Memory B cell (primary cell): ENCODE measurements at places on chromosomes 5 and 9.

- no peak for DNase-seq
These were observed 17.9 kb upstream of the RAB14 start for GRCh38 chr9:121219530-121219929.

DNA sequence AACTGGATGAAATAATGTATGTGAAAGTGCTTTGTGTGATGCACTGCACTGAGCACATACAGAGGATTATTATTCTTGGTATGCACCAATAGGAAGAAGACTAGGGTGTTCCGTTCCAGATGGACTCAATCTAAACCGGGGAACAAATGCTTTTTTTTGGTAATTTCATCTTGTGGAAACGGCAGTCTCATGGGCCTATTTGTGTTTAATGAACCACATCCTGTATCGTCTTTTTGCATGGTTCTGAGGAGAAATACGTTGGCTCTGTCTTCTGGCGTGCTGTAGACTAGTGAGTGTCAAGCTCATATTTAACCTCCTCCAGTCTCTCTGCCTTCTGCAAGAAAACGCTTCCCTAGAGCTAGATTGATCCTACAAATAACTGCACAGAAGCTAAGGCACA, 30.0 kb downstream of the TRIM32 start:
- DNase-seq = no peak

DNA sequence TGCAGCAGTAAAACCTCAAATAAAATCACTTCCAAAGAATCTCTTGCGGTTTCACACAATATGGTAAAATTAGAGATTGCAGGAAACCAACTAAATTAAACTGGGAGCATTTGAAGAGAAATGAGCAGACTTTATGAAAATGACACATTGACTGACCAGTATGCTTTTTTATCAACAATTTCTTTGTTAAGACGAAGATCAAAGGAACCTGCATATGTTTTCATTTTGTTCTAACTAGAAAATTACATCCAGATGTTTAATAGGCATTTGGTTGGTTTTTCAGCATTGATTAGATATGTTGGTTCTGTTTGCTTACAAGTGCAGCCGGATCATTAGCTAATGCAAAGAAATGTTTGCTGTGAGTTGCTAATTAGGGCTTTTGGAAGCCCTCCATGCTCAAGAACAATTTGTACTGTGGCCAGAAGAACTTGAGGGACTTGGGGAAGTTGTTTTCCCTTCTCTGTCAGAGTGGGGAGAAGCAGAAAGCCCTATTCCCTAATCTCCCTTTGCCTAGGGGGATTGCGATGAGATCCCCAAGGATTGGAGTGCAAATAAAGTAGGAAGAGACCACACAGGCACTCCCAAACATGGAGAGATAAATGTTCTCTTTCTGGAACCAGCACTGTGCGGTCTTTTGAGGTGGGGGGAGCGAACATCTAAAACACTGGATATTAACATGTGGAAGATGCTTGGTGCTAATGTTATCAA, 4.5 kb upstream of the TLE1 start:
- DNase-seq = no peak

DNA sequence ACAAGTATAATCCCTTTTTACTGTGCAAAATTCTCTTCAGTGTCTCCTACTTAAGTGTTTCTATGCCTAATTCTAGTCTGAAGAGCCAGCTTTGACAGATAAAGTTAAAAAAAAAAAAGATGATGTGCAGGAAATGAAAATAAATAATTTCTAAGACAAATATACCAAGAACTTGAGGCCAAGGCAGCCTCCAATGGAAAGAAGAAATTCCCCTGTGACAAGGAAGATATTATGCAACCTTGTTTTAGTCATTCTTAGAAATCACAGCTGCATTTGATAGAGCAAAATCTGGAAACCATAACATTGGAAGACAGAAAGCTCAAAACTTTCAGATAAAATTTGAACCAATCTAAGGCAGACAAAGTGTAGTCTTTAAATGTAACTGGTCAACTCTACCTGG, 375.9 kb upstream of the TLE4 start:
- DNase-seq = no peak

DNA sequence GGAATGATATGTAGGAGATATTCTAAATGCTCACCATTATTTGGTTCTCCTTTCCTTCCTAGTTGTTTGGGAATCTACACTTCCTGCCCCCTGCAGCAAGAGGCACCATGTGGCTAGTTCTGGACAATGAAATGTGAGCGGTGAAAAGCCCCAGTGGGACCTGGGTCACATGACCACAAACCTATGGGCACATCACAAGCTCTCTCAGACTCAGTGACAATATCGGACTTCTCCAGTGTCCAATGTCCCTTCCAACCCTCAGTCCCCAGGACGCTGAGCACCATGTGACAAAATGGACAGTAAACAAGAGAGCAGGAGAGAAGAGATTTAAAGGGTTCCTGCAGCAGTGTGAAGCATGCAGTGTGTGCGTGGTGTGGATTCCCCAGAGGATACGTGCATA, 44.6 kb upstream of the FOXE1 start:
- no peak for DNase-seq

- DNase-seq = no peak
These were observed 594.5 kb downstream of the PDE4D start for GRCh38 chr5:59299006-59299405.

DNA sequence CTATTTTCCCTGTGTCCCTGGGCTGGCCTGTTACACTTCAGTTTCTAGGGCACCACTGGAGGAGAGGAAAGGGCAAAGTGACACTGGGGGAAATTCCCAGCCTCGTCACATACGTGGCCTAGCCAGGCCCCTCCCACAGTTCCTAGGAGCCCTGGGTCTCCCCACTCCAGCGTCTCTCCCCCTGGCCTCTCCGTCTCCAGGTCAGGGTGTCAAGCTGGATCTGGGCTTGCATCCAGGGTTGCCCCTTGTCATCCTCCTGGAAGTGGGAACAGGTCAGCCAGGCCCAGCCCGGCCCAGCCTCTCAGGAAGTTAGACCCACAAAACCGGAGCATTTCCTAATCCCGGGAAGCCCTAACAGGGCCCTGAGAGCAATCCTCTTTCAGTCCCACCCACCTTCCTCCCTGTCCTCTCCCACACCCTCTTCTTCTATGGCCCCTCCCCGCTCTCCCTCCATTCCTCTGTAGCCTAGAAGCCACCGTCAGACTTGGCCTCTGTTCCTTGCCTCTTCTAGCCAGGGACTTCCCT, 4.7 kb upstream of the TNIP1 start:
- peak; percentile 28 for DNase-seq

DNA sequence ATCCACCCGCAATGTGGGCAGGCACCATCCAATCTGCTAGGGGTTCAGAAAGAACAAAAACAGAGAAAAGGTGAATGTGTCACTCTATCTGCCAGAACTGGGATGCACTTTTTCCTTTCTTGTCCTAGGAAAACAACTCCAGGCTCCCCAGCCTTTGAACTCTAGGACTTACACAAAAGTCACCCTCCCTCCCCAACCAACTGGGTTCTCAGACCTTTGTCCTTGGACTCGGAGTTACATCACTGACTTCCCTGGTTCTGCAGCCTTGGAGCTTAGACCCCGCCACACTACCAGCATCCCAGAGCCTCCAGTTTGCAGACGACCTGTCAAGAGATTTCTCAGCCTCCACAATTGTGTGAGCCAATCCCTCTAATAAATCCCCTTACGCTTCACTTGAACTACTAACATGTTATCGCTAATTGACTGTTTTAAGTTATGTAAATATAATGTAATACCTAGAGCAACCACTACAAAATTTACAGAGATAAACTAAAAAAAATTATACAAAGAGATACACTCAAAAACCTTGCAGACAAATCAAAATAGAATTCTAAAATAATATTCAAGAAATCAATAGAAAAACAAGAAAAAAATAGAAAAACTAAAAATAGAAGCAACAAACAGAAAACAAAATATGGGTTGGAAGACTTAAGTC, 5.3 kb upstream of the UBLCP1 start:
- no peak for DNase-seq

- DNase-seq = no peak
These were observed 34.7 kb downstream of the ARHGEF37 start for GRCh38 chr5:149615976-149616375.

GRCh38 chr9:127905004-127905728, 5.8 kb upstream of the ST6GALNAC6 start:
- peak; percentile 61 for DNase-seq

GRCh38 chr9:104300124-104300523, 203.9 kb upstream of the OR13F1 start:
- DNase-seq = no peak

GRCh38 chr9:93552923-93553322, 23.5 kb upstream of the PHF2 start:
- no peak for DNase-seq

DNA sequence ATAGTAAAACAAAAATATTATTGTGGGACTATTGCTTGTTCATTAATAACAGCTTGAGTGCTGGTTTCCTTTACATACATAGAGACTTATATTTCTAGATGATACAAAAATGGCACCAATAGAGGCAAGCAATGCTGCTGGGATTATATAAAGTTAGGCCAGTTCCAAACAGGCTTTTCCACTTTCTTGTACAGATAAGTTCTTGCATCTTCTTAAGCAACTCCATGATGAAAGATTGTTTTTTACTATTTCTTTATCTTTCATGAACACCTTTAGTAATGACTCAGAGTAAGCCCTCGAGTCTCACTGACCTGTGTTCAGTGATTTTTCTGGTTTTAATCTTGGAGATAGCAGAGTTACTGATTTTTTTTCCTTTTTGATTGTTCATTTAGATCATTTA, 324.4 kb downstream of the PRR16 start:
- no peak for DNase-seq

- DNase-seq = no peak
These were observed 29.3 kb upstream of the RFK start for GRCh38 chr9:76423216-76424177.

DNA sequence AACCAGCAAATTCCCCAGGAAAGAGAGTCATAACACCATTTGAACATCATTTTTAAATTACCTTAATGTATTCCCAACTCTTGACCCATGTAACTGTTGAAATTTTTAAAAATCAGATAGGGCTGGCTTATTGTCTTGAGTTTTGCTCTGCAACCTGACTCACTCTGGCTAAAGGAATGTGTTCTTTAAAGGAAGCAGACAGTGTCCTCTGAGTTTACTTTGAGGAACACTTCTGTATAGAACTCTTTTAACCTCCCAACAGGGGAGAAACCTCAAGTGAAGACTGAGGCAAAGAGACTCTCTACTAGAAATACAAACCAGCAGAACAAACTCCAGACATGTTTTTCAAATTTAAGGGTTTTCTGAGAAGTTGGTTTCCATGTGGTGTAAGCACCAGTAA, 248.9 kb downstream of the CWC27 start:
- no peak for DNase-seq

- no peak for DNase-seq
These were observed 8.6 kb upstream of the RAPGEF1 start for GRCh38 chr9:131748411-131748955.

GRCh38 chr9:6956879-6957278, 199.1 kb downstream of the KDM4C start:
- DNase-seq = no peak

GRCh38 chr5:180820788-180821321, 18.2 kb upstream of the MGAT1 start:
- DNase-seq = no peak

DNA sequence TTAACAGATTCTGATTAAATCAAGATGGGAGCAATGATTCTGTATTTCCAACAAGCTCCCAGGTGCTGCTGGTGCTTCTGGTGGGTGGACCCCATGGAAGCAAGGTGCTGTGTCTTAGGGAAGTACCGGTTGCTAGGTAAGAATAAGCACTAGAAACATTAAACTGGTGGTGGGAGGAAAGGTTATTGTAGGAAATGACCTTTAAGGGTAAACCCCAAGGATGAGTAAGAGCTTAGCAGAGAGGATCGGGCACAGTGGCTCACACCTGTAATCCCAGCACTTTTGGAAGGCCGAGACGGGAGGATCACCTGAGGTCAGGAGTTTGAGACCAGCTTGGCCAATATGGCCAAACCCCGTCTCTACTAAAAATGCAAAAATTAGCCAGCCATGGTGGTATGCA, 16.2 kb upstream of the CREBRF start:
- no peak for DNase-seq

GRCh38 chr5:138817241-138817640, 57.9 kb downstream of the LRRTM2 start:
- no peak for DNase-seq

GRCh38 chr5:74275171-74275992, 365.1 kb downstream of the ENC1 start:
- no peak for DNase-seq

DNA sequence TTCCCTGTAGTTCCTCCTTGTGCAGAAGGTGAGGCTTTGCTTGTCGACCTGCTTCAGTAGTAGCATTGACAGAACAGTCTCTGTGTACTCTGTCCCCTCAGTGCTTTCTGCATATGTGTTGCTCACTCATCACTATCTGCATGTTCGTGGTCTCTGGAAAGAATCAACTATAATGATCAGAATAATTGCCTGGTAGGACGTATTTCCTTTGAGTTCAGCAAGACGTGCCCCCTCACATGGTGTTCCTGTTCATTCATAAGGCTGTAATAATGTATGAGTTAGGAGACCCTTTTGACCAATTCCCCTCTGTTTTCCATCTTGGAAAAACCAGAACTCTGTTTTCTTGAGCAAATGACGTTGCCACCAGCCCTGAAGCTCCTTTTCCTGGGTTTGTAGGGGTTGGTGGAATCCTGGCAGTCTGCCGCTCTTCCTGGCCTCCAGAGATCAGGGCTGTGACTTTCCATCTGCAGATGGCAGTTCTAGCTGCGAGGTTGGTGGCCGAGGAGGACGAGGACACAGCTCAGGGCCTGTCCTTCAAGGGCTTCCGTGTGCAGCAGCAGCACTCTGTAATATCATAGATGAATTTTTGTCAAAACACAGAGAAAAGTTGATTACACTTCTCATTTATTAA, 61.9 kb downstream of the EXOSC2 start:
- DNase-seq = no peak

DNA sequence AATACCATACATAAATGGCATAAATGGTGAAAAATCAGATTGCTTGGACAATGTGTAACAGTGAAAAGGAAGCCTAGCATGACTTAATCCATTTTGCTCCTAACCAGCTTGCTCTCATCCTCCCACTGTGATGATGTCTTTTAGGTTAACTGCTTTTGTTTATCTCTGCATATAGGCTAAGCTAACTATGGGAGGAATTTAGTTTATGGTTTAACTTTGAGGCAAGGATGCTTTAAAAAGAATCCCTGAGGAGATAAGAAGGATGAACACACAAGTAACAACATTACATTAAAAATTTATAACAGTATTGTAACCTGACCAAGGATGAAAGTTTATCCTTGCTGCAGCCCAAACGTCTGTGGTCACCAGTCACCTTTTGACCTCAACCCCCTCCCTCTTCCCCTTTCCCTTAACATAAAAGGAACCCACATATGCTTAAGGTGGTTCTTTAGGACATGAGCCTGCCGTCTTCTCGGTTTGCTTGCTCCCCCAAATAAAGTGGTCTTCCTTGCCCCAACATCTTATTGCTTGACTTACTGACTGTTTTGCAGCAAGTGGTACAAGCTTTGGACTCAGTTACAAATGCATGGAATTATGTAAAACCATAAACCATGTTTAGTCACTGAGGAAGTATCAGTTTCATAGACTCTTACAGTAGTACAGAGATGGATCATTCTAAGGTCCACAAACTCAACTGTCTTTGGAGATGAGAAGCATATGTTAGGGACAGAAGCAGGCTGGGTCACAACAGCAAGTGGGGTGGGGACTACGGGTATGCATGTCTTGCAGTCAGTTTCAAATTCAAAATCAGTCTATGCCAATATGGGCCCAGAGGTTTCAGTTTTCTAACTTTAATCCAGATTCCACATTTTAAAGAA, 31.3 kb downstream of the AGXT2 start:
- DNase-seq = no peak
